ENCODE measurements at places on chromosomes 5 and 9.

GRCh38 chr9:4237748-4238511, 61.9 kb downstream of the GLIS3 start:
- no peak for DNase-seq

- DNase-seq, result no peak
Observed at GRCh38 chr9:137058521-137059234, 4.8 kb upstream of the ENTPD2 start.

DNA sequence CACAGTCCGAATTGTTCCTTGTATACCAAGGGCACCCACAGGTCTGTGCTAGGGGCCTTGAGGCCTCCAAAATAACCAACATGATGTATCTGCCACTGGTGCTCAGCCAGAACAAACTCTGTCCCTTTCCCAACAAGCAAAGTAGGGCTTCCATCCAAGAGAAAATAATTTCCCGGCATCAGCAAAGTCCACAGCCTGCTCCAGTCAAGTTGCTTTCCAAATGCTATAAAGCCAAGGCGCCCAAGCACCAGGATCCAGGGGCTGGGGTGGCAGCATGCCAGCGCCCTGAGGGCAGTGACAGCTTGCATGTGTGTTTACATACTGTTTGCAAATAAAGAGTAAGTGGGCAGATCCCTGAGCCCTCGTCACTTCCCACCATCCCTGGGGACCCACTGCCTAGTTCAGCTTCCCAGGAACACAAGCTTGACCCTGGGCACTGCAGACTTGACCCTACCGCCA, 155.9 kb downstream of the ERCC6L2 start:
- no peak for DNase-seq

- no peak for DNase-seq
Observed at GRCh38 chr5:96856371-96856770, 19.9 kb upstream of the ERAP2 start.

- DNase-seq, result no peak
Observed at GRCh38 chr5:72248410-72248981, 71.5 kb downstream of the MRPS27 start.

GRCh38 chr9:89817151-89817950, 212.5 kb downstream of the GADD45G start:
- DNase-seq, result no peak

- DNase-seq, result no peak
Observed at GRCh38 chr5:158027806-158028775, 169.1 kb upstream of the CLINT1 start.

DNA sequence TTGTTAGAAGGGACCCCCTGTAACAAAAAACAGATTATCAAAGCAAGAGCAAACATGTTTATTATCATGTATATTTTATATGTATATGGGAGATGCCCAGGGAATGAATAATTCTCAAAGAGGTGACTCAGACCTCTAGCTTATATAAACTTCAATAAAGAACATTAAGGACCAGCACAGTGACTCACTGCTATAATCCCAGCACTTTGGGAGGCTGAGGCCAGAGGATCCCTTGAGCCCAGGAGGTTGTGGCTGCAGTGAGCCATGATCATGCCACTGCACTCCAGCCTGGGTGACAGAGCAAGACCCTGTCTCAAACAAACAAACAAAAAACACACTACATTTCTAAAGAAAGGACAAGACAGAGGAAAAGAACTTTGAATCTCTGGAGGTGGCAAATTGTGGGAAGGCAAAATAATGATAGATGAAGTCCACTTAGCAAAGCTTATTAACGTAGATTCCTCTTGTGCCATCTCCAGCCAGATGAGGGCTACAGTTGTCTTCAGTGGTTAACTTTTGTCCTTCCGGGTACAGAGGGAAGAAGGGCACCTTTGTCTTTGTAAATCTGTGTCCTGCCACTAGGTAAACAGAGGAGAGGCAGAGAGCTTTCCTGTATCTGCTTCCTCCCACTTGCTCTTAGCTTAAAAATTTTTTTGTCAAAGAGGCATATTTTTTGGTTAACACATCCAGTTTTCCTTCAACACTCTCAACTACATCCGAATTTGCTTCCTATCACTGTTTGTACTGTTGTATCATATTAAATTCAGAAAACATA, 7.5 kb upstream of the RFK start:
- no peak for DNase-seq

- no peak for DNase-seq
Observed at GRCh38 chr5:150114773-150115408, 28.5 kb upstream of the CSF1R start.

GRCh38 chr5:102778478-102778877, 23.4 kb downstream of the PAM start:
- DNase-seq, result no peak

- no peak for DNase-seq
Observed at GRCh38 chr9:133280392-133280791, 5.4 kb upstream of the ABO start.

- no peak for DNase-seq
Observed at GRCh38 chr5:34858790-34859189, 19.8 kb downstream of the TTC23L start.

- no peak for DNase-seq
Observed at GRCh38 chr5:179126506-179126991, 66.4 kb downstream of the ZNF354C start.

DNA sequence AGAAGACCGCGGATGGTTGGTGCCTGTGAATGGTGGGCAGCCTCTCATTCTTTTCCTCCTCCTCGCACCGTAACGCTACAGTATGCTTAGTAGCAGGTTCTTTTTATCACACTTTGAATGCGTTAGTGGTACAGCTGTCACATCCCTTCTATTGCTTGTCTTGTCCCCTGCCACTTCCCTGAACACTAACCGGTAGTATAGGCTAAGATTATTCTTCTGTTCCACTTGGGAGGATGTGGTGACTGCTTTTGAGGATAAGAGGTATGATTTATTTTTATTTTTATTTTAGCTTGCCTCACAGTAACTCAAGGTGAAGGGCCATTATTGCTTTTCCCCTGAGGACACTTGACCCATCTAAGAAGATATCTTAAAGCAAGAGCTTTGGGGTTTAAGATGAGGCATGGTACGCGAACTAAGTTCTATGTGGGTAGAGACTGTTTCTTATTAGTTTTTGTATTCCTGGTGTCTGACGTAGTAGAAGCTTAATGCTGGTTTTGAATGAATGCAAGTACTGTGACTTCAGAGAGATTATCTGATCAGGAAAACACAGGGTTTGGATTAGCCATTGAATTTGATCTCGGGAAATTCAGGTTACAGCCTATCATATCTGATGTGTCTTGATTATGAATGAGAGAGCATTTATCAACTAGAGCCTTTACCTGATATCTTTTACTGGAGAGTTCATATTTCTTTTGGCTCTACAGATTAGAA, 951 bp downstream of the UNC13B start:
- DNase-seq, result no peak

DNA sequence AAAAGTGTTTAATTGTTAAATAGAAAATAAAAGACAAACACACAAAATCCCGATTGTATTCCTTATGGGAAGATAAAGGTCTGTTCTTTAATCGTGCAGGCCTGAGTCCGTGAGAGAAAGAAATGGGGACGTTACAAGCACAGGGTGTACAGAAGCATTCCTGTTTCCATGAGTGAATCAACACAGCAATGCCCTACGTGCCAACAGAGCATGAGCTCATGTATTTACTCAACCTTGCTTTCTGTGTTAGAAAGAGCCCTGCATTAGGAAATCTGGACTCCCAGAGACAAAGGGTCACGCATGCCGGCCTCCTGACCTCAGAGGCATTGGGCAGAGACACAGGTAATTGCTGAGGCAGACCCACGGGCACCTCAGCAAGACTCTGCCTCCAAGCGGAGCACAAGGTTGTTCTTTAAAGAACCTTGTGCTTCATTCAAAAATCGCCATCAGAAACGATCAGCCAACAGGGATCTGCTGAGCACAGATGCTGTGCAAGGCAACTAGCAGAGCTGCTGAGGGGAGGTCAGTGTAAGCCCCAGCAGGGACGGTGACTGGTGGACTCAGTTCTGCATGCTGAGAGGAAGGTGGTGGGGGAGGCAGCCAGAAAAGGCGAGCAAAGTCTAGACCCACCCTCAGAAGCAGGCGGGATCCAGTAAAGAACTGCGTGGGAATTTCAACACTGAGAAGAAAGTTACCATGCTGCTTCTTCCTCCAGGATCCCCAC, 101.0 kb downstream of the TLE1 start:
- no peak for DNase-seq

- DNase-seq, result no peak
Observed at GRCh38 chr5:57094753-57095683, 78.8 kb upstream of the GPBP1 start.

DNA sequence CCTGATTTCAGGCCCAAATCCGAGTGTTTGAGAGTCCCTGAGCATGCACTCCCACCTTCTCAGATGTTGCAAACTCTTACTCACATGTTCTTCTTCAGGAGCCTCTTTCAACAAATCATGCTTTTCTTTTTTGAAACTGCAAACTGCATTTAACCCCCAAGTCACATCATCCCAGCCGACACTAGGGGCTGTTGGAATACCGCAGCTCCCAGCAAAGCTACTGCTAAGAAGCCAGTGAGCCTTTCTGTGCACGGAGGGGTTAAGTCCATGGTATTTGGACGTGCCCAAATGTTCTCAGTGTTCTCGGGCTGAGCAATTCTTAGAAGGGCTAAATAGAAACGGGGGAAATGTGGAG, 282.9 kb downstream of the NFIB start:
- DNase-seq, result peak; percentile 21
